ENCODE measurements at places on chromosomes 12 and 14.

GRCh38 chr12:43856972-43857371 lies 21.1 kb downstream of the TMEM117 start:
- no peak for DNase-seq

DNA sequence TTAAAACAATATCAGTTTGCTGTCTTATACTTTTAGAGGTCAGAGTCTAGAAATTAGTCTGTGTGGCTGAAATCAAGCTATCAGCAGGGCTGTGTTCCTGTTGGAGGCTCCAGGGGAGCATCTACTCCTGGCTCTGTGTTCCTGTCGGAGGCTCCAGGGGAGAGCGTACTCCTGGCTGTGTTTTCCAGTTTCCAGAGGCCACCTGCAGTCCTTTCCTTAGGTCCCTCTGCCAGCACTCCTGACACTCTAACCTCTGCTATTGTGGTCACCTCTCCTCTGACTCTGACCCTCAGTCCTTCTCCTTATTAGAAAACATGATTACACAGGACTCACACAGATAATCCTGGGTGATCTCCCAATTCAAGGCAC lies 1140.7 kb upstream of the TMEM132C start:
- no peak for DNase-seq

DNA sequence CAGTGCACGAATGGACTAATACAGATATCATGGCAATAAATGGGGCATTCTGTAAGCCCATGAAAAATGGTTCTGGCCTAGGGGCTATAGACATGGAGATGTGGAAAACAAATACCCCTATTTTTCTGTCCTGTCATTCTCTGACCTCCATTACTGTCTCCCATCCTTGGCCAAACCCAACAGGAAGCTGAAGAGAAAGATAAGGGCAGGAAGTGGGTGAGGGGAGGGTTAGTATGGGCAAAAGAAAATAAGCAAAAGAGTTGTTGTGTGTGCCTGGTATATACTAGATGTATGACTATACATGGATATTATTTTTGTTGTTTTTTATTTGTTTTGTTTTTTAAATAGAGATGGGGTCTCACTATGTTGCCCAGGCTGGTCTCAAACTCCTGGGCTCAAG lies 339.3 kb downstream of the PCNX1 start:
- no peak for DNase-seq

- DNase-seq, result no peak
Observed at GRCh38 chr12:124633365-124634362, 66.3 kb upstream of the NCOR2 start.

- DNase-seq, result no peak
Observed at GRCh38 chr14:60931218-60931617, 49.7 kb downstream of the TRMT5 start.

DNA sequence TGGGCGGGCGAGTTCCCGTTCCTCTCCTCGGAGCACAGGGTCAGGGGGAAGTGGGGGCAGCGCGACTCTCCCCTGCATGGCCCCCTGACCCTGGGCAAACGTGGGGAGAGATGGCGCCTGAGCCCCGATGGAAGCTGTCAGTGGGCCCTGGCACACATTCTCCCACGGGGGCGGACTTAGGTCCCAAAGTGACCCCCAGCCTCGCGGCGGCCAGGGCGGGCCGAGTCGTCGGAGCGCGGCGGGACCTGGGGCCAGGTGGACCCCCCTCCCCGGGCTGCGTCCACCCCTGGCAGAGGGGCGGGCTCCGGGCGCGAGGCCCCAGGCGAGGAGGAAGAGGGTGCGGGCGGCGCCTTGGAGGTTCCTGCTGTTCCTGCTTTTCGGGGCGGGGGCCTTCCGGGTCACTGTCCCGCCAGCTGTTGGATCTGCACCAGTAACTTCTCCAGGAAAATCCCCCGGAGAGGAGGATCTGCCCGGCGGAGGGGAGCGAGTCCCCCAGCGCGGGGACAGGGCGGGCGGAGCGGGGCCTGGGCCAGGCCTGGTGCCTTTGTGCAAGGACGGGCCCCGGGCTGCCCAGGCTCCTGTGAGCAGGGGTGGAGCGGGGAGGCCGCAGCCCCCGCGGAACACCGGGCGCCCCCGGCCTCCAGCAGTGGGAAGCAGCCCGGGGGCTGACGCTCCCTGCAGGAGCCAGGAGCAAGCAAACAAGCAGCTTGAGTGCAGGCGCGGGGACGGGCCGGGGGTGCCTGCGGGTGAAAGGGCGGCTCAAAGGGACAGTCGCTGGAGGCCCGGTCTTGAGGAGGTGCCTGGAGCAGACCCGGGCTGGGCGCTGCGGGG lies 15.3 kb downstream of the TNFAIP2 start:
- no peak for DNase-seq

DNA sequence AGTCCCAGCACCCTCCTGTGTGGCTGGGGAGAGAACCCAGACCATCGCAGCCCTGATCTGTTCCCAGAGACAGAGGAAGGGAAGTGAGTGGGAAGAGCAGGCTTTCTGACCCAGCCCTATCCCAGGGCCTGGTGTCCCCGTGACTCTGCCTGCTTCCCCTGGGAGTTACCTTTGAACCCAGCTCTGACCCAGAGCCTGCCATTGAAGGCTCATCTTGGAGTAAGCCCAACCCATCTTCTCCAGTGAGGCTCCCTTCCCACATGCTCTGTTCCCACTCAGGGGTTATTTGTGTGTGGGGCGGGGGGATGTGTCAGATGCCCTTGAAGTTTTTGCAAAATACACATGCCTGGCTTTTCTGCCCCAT lies 6.0 kb downstream of the TMEM63C start:
- DNase-seq, result no peak

GRCh38 chr14:88208858-88209257 lies 114.2 kb downstream of the KCNK10 start:
- no peak for DNase-seq

DNA sequence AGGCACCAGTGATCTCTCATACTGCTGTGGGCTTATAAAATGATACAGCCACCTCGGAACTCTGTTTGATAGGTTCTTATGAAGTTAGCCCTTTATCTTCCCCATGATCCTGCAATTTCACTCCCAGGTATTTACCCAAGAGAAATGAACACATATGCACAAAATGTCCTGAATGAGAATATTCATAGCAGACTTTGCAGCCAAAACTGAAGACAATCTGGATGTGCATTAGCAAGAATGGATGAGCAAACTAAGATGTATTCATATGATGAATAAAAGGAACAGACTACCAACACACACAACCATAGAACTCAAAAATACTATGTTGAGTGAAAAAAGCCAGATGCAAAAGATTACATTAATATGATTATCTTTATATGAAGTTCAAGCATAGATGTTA lies 66.7 kb downstream of the KCNA5 start:
- DNase-seq, result no peak

DNA sequence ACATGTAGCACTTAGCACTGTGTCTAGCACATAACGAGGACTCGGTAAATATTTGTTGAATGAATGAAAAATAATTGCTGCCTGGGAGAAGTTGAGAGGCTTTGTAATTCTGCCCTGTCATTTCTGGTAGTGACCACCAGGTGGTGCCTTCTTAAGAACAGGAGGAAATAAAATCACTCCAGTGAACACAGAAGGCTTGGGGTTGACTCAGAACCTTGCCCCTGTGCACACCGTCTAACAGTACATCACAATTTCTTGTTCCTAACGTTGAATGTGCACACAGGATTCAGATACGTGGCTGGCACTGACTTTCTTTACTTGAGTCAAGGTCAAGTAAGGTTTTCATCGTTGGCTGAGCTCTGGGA lies 91.8 kb downstream of the RGS6 start:
- DNase-seq, result no peak

- no peak for DNase-seq
Observed at GRCh38 chr12:106299202-106299774, 3.2 kb upstream of the TCP11L2 start.

- no peak for DNase-seq
Observed at GRCh38 chr12:57760347-57760982, 5.6 kb downstream of the MARCHF9 start.

- DNase-seq, result no peak
Observed at GRCh38 chr12:108047071-108047550, 82.0 kb upstream of the WSCD2 start.

GRCh38 chr12:109261087-109261486 lies 48.0 kb downstream of the FOXN4 start:
- DNase-seq, result no peak

GRCh38 chr14:23285530-23286019 lies 357 bp downstream of the HOMEZ start:
- no peak for DNase-seq

DNA sequence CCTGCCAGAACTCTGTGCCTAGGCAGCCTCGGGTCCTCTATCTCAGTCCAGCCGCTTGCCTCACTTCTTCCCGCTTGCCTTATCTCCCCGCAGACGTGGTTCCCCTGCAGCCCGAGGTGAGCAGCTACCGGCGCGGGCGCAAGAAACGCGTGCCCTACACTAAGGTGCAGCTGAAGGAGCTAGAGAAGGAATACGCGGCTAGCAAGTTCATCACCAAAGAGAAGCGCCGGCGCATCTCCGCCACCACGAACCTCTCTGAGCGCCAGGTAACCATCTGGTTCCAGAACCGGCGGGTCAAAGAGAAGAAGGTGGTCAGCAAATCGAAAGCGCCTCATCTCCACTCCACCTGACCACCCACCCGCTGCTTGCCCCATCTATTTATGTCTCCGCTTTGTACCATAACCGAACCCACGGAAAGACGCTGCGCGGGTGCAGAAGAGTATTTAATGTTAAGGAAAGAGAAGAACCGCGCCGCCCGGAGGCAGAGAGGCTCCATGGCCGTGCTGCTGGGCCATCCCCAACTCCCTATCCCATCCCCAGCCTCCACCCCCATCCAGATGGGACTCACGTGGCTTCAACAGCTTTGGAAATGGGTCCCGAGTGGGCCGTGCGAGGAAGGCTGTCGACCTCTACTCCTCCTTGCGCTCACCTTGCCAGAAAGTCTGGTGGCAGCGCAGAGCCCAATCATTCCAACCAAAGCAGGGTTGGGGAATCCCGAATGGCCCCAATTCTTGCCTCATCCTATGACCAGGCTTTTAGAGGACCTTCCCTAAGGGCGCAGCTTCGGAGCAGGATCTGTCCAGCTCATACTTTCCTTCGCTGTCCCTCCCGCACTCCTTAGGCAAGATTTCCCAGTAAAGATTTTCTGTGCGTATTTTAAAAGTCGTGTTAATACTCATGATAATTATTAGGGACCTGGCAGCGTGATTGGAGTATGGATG lies 6.5 kb downstream of the HOXC13 start:
- DNase-seq, result no peak

DNA sequence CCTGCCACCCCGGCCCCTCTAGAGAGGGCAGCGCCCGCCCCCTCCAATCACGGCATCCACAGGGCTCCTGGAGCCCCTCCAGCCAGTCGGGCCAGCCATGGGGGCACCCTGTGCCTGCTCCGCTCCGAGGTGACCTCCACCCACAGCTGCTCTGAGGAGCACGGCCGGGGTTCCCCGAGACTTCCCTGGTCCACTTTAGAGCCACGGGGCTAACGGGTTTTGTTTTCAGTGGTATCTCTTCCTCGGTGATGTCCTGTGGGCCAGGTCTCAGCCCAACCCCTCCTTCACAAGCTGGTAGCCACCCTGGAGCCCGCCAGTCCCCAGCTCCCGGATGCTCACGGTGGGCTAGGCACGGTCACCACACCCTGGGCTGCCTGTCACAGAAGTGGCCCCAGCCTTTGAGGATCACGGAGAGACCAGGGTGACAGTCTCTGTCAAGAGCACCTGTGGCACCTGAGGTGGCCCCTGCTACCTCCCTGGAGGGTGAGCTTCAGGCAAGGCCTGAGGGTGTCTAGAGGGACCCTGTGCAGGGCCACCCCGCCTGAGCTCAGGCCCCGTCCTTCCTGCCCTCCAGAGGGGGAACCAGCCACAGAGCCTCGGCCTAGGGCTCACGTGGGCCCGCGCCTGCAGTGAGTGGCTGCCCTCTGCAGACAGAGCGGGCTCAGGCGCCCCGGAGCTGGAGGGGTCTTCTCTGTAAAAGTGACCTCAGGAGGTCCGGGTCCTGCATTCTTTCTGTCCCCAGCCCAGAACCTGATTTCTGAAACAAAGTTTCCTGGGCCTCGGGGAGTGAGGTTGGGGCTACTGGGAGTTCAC lies 146.0 kb upstream of the C14orf180 start:
- DNase-seq, result no peak

DNA sequence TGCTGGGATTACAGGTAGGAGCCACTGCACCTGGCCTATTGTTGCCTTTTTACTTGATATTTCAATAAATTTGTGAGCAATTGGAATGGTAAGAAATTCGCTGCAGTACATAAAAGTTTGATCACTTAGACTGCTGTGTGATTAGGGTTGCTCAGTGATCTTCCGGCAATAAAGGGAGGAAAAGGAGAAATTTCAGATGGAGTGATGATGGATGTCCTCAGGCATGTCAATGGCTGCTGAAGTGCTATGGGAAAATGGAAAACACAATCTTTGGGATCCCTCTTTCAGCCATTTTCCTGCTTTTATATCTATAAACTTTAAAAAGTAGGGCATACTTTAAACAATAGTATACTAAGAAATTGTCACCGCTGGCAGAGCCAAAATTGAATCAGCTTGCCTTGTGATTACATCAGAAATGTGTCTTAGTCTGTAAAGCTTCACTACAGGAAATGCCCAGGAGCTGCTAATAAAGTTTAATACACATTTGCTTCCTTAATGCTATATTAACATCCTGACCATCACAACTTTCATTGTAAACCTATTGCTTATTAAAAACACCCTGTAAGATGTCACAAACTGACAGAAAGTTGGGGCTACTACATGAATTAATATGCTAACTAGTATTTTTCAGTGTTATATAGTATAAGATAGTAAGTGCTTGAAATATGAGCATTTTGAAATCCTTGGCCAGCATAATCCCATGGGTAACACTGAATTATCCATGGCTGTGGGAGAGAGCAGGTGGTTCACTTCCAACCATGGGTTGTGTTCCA lies 13.7 kb upstream of the FBXL14 start:
- DNase-seq, result no peak

DNA sequence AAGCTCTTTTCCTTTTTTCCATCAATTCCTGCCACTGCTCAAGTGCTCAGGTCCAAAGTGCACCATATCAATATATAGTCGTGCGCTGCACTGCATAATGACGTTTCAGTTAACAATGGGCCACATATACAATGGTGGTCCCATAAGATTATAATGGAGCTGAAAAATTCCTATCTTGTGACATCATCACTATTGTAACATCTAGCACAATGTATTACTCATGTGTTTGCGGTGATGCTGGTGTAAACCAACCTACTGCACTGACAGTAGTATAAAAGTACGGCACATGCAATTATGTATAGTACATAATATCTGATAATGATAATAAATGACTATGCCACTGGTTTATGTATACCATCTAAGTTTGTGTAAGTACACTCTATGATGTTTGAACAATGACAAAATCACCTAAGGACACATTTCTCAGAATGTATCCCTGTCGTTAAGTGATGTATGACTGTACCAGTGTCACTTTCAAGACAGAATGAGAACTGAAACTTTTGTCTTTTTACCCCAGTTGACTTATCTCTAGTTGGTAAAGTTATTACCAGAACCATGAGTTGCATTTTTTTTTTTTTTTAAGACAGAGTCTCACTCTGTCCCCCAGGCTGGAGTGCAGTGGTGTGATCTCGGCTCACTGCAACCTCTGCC lies 53.7 kb upstream of the INSM2 start:
- no peak for DNase-seq

GRCh38 chr14:61229981-61230380 lies 51.2 kb downstream of the TMEM30B start:
- no peak for DNase-seq

GRCh38 chr12:78530100-78530765 lies 334.3 kb upstream of the SYT1 start:
- peak; percentile 9 for DNase-seq
